Naive thymus-derived CD8-positive, alpha-beta T cell (primary cell): ENCODE measurements at places on chromosomes 13 and 19. TPM values are rescaled to one million over a fixed set of nuclear protein-coding genes. Genes with fewer than 3 reads are reported as not detected.

ZNF628 gene
- 0.32 TPM for polyA plus RNA-seq

CEACAM3 gene
- not detected for polyA plus RNA-seq

FFAR2 gene
- not detected for polyA plus RNA-seq

AZU1 gene
- polyA plus RNA-seq: not detected

GPC6 gene
- not detected for polyA plus RNA-seq
